ENCODE measurements at places on chromosomes 1 and 21.

DNA sequence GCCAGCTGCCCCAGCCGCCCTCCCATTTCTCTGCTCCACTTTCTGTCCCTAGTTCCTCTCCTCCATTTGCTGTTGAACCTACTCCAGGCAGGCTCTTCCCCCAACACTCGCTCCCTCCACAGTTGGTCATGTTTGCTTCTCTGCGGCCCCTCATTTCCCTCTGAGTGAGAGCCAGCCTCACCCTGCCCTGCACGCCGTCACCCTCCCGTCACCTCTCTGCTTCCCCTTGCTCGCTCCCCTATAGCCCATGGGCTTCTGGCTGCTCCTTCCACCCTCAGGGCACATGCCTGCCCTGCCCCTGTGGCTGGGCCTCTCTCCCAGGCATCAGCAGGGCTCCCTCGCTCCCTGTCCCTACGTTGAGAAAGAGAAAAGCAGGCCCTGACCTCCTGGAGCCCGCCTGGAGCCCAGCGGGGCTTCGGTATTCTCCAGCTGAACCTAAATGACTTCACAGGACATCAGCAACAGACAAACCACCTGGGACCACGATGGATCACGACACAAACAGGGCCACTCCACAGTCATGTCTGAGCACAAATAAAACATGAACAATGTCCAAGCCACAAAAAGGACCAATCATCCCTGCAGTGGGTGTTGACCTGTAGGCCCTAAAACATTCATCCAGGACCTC lies 13.3 kb upstream of the THEMIS2 start:
- no peak for DNase-seq

DNA sequence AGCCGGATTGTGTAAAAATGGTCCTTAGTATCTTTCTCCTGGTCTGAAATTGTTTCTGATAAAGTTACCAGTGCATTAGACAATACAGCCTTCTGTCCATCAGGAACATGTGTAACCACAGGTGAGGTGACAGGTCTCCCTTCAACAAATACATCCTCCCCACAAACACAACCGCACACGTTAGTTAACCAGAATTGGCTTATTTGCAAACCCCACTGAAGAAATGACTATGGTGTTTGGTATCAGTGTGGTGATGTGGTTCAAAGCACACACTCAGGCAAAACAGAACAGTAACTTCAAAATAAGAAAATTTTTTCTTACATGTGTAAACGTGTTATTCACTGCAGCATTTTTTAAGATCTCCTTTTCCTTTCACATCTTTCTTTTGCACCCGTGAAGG lies 517.2 kb upstream of the NR5A2 start:
- DNase-seq, result no peak

GRCh38 chr1:51234721-51235425 lies 1.2 kb upstream of the RNF11 start:
- DNase-seq, result peak; percentile 44

- no peak for DNase-seq
These were observed 202.3 kb upstream of the BRINP3 start for GRCh38 chr1:190679983-190680382.

GRCh38 chr21:26093122-26093521 lies 77.4 kb downstream of the APP start:
- DNase-seq, result no peak

- DNase-seq, result no peak
These were observed 7.1 kb upstream of the IKBKE start for GRCh38 chr1:206463137-206463536.

DNA sequence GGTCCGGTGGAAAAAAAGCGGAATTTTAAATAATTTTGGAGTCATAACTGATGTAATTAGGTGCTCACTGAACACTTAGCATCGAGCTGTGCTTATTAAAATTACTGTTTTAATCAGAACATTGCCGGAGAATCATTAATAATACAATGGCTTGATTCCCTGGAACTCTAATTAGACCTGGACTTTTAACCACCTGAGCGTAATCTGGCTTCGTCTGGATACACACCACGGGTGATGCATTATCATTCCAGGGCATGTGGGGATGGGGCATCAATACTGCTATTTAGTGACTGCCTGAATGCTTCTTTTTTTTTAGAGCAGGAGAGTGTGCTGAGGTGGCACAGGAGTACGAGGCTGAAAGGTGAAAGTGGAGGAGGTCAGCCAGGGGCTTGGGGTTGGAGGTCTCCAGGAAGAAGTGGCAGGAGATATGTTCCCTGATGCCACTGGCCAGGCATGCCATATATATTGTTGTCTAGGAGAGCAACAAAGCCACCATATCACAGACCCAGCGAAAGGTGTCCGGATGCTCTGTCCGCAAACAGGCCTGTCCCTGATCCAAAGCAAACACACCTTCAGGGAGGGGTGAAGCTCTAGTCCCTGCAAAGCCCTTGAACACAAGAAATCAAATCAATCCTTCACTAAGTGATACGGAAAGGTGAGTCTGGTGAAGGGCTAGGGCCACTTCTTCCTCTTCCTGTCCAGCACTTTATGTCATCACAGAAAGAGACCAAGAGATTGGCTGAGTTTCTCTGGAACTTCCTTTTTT lies 125.2 kb downstream of the PLXNA2 start:
- DNase-seq, result no peak

DNA sequence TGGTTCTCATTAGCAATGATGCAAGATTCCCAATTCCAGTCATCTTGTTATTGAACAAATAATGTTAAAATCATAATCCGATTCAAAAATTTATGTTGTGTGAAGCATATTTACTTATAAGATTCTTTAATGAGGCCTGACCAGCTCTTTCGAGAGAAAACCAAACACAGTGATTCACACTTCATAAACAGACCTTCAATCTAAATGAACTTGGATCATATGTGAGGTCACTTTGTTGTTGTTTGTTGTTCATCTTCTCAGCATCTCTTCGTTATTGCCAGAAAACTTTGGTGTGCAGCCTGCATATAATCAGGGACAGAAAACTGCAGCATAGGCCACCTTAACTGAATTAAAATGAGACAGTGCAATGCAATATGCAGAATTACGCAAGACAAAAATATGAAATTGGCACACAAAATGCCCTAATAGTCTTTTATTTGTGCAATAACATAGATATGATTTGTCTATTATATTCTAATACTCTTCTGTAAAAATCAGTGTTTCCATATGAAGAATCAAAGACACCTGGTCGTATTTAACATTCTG lies 30.1 kb downstream of the NCAM2 start:
- no peak for DNase-seq

GRCh38 chr1:47675047-47675675 lies 237.3 kb downstream of the FOXD2 start:
- no peak for DNase-seq

DNA sequence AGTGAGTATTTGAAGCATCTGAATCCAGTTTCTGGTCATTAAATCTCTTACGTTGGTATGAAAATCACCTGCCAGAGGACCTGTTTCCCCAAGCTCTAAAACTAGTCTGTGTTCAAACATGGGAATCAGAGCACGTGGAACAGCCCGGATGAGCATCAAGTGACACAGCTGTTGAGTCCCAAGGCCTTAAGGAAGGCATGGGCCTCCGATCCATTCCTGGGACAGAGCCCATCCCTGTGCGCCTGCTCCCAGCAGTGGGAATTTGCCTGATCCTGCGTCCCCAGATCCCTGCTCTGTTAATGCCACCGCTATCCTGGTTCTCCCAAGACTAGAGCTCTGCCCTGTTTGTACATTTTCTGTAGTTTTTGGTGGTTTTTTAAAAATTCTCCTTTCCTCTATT lies 68.4 kb upstream of the FBXO28 start:
- DNase-seq, result no peak

GRCh38 chr1:159000070-159000409 lies 9.7 kb upstream of the IFI16 start:
- no peak for DNase-seq

GRCh38 chr1:33443705-33444180 lies 12.8 kb upstream of the PHC2 start:
- DNase-seq, result no peak

DNA sequence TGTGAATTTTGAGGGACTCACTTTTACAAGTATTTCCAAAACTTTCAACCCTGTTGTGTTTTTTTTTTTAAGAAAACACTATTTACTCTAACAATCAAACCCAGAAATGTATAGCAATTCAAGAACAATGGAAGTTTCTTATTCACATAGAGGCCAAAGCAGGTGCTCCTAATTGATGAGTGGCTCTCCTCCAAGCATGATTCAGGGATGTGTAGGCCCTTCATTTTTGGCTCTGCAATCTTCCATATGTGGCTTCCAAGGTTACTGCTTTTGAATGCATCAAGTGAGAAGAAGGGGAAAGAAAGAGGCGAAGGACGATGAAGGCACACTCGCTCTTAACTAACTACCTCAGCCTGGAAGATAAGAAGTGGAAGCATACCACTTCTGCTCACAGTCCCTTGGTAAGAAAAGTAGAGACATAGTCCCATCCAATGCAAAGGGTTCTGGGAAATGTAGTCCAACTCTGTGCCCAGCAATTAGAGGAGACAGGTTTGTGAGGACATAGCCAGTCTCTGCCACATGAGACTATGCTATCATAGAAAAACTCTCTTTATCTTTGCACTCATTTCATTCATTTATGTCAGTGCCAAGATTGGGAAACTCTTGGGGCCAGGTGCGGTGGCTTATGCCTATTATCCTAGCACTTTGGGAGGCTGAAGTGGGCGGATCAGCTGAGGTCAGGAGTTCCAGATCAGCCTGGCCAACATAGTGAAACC lies 46.0 kb downstream of the OPTC start:
- no peak for DNase-seq

DNA sequence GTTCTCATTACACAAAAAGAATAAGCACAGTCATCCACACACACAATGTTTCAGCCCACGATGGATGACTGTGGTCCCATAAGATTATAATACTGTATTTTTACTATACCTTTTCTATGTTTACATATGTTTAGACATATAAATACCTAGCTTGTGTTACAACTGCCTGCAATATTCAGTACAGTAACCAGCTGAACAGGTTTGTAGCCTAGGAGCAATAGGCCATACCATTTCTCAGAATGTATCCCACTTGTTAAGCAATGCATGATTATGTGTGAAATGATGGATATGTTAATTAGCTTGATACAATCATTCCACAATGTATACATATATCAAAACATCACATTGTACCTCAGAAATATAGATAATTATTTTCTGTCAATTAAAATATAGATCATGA lies 33.2 kb upstream of the SAMD13 start:
- no peak for DNase-seq

GRCh38 chr21:45262041-45262581 lies 25.6 kb downstream of the POFUT2 start:
- DNase-seq, result no peak

- DNase-seq, result peak; percentile 25
These were observed 1.8 kb upstream of the CYB5R1 start for GRCh38 chr1:202968895-202969295.

- no peak for DNase-seq
These were observed 208.2 kb downstream of the NFIA start for GRCh38 chr1:61290525-61290924.

DNA sequence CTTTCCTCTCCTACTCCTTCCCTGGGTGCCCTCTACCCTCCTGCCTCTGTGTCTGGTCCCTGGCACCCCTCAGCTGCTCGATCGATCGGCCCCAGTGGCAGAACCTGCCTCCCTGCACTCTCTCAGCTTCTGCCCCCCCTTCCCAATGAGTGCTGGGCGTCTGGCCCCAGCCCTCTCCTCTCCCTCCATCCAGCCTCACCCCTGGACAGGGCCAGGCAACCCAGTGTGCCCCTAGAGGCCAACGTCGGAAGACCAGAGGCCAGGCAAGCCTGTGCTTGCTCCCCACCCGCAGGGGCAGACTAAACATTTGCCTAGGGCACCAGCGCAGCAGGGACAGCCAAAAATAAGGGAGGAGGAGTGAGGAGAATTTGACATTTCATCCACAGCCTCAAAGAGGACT lies 43.5 kb downstream of the LGR6 start:
- no peak for DNase-seq

DNA sequence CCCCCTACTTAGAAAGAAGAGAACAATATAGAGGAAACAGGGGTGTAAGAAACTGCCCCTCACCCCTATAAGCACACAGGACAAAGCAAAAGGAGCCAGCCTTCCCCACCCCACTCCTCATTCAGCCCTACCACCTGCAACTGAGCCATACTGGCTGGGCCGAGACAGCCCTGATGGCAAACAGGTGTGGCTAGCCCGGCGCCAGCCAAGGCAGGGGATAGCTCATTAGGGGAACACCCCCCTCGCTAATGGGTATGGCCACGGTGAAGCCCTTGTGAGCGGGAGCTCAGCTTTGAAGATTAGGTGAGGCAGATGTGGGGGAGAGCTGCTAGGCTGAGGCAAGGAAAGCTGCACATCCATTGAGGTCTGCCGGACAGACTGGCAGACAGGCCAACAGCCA lies 65.5 kb downstream of the ERI3 start:
- DNase-seq, result no peak

DNA sequence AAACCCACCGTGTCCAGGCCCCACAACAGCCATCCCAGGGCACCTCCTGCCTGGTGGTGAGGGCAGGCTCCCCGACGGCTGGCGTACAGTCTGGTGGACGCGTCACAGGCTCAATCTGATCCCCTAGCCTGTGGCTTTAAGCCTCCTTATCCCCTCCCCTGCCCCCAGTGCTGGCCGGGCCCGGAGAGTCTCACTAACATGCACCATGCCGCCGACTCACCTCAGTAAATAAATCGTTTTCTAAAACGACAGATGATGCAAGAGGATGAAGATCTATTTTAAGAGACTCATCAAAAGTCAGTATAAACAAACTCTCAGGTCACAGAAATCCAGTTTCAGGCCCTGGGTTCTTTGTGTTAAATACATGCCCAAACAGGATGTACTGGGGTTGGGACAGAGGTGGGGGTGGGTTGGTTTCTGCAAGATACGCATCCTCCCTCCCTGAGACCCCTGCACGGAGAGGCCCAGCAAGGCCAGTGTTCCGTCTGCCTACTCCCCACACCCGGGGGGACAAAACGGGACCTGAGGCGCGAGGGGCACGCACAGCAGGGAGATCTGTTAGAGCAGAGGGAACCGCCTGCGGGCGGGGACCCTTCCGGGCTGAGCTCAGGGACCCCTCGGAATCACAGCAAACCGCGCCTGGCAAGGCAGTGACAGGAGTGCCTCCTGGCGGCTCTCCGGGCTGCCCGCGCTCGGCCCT lies 3.1 kb downstream of the PANK4 start:
- DNase-seq, result no peak

GRCh38 chr21:45357436-45358260 lies 47.3 kb upstream of the COL18A1 start:
- peak; percentile 73 for DNase-seq

GRCh38 chr1:154584267-154584994 lies 16.9 kb downstream of the CHRNB2 start:
- no peak for DNase-seq

DNA sequence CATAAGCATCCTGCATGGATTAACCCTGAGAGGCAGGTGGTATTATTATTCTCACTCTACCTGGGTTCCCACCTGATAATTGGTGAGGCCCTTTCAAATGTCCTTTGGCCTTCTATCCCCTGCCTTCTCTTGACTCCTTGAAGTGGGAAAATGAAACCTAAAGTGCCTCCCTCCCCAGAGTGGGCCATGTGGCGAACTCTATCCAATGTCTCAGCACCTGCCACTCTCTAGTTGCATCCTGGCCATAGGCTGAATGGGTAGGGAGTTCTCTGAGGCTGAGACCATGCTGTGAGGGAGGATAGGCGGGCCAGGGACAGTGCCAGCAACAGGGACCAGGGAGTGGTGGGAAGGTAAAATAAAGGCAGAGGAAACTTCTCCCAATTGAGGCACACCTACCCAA lies 35.3 kb downstream of the ELF3 start:
- DNase-seq, result no peak

Data from left ventricle myocardium inferior (tissue), 1 donor.